ENCODE measurements at places on chromosomes 2 and 18.

GRCh38 chr2:202589582-202589949, 45.2 kb upstream of the FAM117B start:
- DNase-seq: no peak

DNA sequence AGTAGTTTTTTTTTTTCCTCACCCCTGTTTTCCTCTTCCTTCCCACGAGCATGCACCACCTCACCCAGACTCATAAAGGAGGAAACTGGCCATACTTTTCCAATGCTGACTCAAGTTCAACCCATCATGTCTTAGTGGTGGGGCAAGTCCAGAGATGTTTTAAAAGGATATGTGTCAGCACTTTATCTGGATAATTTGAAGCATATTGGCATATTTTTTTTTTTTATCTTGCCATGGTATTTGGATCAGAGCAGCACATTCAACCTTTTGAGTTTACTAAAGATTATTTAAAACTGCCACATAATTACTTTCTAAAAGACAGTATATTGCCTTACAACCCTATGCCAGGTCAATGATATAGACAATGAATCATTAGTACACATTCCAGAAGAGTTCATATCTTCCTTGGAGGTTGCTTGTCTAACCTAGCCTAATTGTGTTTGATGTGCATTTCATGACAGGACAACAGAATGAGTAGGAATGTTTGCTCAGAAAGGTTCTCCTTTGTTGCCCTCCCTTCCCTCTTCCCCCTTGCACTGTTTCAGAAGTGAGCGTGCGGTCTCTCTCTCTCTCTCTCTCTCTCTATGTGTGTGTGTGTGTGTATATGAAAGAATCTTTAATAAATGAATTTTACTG, 950.7 kb upstream of the FAM98A start:
- no peak for DNase-seq

DNA sequence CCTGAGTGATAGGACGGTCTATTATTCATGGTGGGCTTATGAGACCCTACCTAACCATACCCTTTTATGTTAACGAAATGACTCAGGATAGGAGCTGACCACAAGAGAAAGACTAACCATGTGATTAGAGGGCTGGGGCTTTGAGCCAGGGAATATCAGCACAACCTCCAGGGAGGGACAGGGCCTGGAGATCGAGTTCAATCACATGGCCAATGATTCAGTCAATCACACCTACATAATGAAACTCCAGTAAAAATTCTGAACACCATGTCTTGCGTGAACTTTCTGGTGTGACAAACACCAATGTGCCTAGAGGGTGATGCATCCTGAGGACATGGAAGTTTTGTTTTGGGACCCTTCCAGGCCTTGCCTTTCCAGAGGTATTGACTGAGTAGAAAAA, 2.2 kb upstream of the TEX51 start:
- no peak for DNase-seq

DNA sequence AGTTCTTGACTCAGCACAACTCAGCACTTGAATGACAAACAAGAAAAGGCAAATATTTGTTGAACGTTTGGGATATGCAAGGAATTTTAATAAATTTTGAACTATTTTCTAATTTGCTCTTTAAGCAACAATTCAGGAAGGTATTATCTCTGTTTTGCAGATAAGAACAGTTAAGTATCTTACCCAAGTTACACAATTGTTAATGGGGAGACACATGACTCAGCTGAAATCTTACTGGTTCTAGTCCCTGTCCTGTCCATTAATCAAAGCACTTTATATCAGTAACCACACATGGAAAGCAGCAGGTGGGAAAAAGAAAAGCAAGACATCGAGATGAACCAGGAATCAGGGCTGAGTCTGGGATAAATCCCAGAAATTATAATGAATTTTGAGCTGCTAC, 493.9 kb upstream of the PIK3C3 start:
- no peak for DNase-seq

GRCh38 chr2:240333985-240334384, 101.5 kb upstream of the GPC1 start:
- no peak for DNase-seq

- DNase-seq: no peak
These were observed 157.4 kb downstream of the GLI2 start for GRCh38 chr2:120892967-120893667.

GRCh38 chr2:140185076-140185475, 1404.9 kb upstream of the NXPH2 start:
- peak; percentile 27 for DNase-seq

DNA sequence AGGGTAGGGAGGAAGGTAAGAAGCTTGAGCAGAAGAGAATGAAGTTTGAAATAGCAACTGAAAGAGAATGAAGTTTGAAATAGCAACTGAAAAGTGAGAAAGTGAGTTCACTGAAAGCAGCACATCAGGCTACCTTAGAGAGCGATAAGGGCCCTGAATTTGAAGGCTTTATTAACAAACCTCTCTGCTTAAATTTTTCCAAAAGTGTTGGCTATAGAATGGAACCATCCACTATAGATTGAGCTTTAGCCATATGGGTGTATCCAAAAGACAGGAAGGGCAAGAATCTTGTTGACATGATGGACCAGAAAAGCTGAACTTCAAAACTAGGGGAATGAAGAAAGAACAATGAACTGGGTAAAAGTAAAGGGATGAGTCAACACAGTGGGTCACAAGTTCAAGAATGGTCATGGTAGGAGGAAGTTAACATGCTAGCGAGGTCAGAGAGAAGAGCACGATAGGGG, 122.5 kb downstream of the ASXL3 start:
- DNase-seq: no peak

GRCh38 chr18:13218997-13219396, 437 bp downstream of the LDLRAD4 start:
- DNase-seq: no peak

DNA sequence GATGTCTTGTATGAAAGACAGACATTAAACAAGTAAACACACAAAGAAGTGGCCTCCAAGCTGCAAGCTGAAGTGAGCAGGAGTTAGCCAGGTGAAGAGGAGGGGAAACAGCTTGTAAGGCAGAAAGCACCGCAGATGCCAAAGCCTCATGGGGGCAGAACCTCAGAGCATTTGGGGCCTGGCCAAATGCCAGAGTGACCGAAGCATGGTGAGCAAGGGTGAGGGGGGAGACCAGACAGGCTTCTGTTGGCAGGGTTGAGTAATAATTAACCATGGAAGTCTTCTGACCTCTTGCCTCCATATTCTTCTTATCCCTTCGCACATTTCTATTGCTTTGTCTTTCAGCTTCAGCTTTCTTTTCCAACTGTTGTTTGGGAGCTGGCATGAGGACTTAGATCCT, 5.6 kb downstream of the QPCT start:
- peak; percentile 10 for DNase-seq

DNA sequence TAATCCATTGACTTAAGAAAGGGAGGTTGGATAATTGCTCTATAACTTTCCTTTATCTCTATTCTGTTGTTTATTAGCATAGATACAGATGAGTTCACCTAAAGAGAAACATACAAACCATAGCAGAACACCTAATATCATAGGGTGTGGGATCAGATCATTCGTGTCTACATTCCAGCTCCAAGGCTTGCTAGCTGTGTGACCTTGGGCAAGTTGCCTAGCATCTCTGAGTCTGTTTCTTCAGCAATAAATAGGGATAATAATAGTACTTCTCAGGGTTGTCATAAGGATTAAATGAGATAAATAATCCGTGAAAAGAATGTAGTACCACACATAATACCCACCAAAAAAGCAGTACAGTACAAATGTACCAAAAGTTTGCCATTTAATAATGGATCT, 126.2 kb downstream of the PLB1 start:
- DNase-seq: no peak

DNA sequence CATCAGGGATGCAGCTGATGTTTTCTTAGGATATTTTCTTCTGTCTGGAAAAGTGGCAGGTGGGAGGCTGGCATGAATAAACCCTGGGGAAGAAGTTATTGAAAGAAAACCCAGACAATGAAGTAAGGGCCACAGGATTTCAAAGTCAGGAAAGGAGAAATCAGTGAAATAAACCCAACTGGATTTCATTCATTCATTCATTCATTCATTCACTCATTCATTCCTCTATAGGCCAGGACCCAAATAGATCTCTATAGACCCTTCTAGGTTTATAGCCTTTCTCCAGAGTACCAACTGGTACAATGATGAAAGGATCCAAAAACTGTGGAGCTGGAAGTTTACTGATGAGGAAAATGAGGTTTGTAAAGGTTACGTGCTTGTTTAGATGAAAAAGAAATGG, 67.3 kb upstream of the DNMT3A start:
- DNase-seq: no peak

DNA sequence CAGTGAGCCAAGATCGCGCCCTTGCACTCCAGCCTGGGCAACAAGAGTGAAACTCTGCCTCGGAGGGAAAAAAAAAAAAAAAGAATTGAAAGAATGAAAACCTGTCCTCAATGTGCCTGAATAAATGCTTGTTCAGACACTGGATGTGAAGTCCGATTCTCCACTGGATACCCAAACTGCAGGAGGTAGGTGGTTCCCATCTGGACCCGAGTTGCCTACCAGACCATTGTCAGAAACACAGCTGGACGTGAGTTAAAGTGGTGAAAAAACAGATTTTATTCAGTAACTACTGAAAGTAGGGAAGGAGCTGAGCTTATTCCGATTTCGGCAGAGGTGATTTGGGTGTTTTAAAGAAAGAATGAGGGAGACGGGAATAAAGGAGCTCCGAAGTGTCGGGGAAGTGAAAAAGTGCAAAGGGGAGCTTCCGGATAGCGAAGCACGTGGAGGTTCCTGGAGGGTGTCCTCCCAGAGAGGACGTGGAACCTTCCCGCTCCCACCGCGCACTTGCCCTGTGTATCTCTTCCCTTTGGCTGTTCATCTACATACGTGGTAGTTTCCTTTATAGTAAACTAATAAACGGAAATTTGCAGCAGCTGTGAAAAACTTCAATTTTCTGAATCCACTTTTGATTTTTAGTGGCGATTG, 10.4 kb upstream of the ZDBF2 start:
- DNase-seq: no peak

DNA sequence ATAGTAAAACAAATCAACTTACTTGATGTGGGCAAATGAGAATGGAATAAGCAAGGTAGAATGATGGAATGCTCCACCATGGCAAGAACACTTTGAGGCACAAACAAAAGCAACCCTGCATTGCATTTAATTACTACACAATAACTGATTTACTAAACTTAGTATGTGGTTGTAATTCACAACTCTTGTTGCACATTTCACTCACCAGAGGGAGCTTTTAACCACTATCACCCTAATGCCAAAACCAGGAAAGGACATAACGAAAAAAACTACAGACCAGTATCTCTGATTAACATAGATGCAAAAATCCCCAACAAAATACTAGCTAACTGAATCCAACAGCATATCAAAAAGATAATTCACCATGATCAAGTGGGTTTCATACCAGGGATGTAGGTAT, 659.8 kb downstream of the CPS1 start:
- DNase-seq: no peak

All from NCI-H446 treated with DMSO at 0.1 percent for 48 hours (cell line).